ENCODE measurements at places on chromosomes 2 and 18.

DNA sequence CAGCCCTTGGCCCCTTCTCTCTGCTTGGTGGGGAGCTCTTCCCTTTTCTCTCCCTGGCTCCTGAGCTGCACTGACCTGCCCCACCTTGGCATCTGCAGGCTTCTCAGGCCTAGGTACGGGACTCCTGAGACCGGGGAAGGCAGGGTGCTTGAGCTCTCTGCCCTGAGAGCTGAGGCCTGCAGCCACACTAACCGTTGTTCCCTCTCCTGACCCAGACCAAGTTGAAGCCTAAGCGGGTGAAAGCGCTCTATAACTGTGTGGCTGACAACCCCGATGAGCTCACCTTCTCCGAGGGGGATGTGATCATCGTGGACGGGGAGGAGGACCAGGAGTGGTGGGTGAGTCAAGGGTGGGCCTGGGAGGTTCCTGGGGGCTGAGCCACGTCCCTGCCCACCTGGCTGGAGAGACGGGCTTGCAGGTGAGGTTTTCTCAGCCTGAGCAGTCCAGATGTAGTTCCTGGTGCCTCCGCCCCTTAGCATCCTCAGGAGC, 22.2 kb downstream of the ITGB1BP1 start:
- no peak for DNase-seq

- DNase-seq, result no peak
Observed at GRCh38 chr18:77071711-77072292, 60.8 kb downstream of the MBP start.

- no peak for DNase-seq
Observed at GRCh38 chr2:237259201-237259600, 154.8 kb downstream of the COL6A3 start.

DNA sequence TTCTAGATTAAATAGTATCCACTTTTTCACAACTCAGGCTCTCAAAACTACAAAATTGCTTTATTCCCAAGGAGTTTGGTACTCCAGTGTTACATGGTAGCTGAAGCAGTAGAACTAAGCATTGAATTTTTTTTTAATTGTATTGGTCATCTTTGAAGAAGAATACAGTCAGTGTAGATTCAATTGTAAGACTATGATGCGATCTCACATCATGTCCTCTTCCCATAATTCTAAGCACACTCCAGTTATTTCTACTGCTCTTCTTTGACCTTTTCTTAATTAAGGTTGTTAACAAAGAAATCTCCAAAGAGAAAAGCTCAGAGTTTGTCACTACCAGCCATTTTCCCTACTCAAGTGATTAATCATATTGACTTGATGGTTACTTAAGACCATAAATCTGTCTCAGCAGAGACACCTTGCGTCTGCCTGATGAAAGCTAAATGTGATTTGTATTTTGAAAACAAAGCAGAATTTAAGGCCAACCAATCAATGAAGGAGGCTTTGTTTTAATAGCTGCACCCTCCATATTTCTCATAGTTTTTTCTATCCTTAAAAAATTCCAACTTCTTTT, 130.2 kb downstream of the DTNA start:
- DNase-seq, result no peak

DNA sequence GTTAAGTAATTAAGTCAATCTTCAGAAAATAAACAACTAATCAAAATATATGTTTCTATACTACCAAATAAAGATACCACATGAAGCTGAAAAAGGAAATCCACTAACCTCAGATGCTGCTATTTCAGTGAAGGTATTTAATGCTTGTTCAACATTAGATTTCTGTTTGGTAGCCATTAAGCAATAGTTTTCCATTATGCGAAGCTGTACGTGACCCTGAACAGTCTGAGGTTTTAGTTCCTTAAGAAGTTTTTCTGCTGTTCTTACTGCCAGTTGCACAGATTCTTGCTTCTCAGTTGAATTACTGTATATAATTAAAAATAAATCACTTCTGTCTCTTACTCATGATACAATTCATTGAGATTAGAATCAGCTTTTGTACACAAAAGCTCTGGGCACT, 65.4 kb downstream of the TTC21B start:
- no peak for DNase-seq

GRCh38 chr2:219344751-219345430, 12.3 kb upstream of the RESP18 start:
- DNase-seq, result peak; percentile 15
